Activated T-helper 1 cell treated with anti-CD3 and anti-CD28 coated beads, Interleukin-2, amount 50 U/mL, for 16 hours (primary cell): ENCODE measurements at places on chromosomes 2 and 18.

DNA sequence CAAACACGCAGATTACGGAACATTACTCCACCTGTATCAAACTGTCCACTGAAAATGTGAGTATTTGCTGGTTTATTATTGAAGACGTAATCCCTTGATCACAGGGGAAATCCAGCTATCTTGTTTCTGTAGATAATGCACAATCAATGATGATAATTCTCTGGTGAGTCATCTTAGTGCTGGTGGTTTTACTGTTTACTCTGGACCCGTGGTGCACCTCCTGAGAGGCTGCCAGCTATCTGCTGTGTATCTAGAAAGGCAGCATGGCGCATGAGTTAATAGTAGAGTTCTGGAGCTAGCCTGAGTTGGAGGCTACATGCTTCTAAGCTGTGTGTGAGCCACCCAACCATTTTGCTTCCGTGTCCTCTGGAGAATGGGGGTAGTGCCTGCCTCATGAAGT lies 6.5 kb downstream of the NCAPH start:
- no peak for DNase-seq

GRCh38 chr2:229237270-229237669 lies 33.8 kb downstream of the PID1 start:
- DNase-seq: no peak

GRCh38 chr2:182816866-182817265 lies 49.6 kb downstream of the FRZB start:
- DNase-seq: no peak

DNA sequence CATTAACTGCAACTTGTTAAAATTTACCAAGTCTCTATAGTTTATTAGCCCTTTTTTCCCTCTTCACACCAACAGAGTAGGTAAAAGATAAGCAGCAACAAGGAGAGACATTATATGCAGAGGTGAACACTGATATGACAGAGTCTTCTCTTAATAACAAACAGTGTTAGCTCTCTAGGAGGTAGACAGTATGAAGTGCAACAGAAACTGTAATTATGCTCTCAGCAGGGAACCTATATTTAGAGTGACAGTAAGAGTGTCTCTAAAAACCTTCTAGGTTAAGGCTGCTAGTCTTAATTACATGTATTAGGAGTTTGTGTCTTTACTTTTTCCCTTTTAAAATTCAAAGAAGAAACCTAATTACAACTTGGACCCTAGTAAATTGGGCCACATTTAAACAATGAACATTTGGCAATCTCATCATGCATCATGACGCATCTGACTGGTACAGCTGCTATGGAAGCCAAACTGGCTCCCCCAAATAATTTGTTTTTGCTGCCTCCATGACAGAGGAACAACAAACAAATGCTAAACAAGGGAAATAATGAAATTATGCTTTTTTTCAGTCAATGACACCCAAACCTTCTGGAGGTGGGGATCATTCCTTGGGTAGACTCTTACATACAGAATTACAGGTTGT lies 69.9 kb upstream of the MMADHC start:
- DNase-seq: no peak

- DNase-seq: peak; percentile 38
These were observed 30.4 kb upstream of the MGAT4A start for GRCh38 chr2:98761267-98761781.

DNA sequence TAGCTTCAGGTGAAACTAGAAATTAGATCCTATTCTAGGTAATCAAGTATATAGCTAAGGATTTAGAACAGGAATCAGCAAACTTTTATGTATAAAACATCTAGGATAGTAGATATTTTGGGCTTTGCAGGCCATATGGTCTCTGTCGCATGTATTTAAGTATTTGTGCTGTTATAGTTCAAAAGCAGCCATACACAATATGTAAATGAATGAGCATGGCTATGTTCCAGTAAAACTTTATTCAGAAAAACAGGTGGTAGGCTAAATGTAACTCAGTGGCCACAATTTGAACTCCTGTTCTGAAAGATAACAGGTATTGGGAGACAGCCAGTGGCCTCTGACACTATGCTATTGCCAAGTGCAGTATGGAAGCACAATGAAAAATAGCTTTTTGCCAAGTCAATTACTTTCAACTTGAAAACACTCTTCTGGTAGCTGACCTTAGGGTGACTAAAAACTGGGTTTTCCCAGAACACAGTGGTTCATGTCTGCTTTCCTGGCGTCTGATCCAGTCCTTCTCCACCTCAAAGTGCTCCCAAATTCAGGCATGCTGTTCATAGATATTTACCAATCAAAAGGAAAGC lies 304.7 kb upstream of the SYT4 start:
- no peak for DNase-seq

GRCh38 chr2:17199741-17200140 lies 318.5 kb downstream of the RAD51AP2 start:
- DNase-seq: no peak

DNA sequence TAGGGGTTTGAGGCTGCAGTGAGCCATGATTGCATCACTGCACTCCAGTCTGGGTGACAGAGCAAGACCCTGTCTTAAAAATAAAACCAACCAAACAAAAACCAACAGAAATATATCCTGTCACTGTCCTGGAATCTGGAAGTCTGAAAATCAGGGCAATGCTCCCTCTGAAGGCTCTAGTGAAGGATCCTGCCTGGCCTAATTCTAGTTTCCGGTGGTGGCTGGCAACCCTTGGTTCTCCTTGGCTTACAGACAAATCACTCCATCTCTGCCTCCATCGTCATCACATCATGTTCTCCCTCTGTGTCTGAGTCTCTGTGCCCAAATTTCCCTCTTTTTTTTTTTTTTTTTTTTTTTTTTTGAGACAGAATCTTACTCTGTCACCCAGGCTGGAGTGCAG lies 15.9 kb upstream of the VPS4B start:
- no peak for DNase-seq

GRCh38 chr2:113390124-113390849 lies 47.2 kb upstream of the ZNG1B start:
- DNase-seq: peak; percentile 21

- no peak for DNase-seq
These were observed 143.4 kb upstream of the CYP26B1 start for GRCh38 chr2:72291059-72291458.

GRCh38 chr2:191661097-191661924 lies 16.6 kb upstream of the NABP1 start:
- no peak for DNase-seq

DNA sequence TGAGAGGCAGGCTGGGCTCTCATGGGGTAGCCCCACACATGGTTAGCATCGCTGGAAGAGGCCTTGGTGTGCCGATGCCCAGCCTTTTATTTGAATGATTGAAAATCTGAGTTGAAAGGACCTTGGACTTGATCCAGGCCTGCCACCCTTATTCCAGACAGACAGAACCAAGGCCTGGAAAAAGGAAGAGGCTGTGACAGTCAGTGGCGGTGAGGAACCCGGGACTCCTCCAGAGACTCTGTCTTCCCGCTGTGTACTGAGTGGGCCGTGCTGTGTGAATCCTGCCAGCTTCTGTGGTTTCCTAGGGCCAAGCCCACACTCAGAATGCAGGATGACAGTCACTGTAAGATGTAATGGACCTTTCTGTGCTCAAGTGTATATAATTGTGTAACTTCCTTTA lies 218.5 kb downstream of the LDLRAD4 start:
- DNase-seq: no peak

- DNase-seq: no peak
These were observed 55.7 kb upstream of the PKDCC start for GRCh38 chr2:41992056-41992642.

- DNase-seq: no peak
These were observed 557.3 kb upstream of the ZNF804A start for GRCh38 chr2:184041077-184041476.

DNA sequence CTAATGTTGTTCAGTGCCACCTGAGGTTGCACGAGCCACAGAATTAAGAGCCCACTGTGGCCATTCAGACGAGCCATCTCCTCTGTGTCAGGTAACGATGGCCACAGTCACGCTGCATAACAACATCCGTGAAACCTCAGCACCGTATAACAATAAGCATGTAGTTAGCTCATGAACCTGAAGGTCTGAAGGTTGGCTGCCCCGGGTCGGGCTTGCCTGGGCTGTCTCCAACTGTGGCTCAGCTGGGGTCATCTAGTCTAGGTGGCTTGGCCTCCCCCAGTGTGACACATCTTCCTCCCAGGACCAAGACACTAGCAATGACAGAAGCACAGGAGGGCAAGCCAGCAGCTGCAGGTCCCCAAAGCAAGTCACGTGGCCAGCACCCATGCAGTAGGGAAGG lies 258.0 kb downstream of the GLI2 start:
- no peak for DNase-seq

- no peak for DNase-seq
These were observed 38.3 kb downstream of the LRRFIP1 start for GRCh38 chr2:237665713-237666143.

DNA sequence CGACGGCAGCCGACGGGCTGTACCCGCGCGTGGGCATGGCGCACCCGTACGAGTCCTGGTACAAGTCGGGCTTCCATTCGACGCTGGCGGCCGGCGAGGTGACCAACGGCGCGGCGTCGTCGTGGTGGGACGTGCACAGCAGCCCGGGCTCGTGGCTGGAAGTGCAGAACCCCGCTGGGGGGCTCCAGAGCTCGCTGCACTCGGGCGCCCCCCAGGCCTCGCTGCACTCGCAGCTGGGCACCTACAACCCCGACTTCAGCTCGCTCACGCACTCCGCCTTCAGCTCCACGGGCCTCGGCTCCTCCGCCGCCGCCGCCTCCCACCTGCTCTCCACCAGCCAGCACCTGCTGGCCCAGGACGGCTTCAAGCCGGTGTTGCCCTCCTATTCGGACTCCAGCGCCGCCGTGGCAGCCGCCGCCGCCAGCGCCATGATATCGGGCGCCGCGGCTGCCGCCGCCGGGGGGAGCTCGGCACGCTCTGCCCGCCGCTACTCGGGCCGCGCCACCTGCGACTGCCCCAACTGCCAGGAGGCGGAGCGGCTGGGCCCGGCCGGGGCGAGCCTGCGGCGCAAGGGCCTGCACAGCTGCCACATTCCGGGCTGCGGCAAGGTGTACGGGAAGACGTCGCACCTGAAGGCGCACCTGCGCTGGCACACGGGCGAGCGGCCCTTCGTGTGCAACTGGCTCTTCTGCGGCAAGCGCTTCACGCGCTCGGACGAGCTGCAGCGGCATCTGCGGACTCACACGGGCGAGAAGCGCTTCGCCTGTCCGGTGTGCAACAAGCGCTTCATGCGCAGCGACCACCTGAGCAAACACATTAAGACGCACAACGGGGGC lies 2.0 kb downstream of the SP9 start:
- DNase-seq: no peak

- DNase-seq: no peak
These were observed 683.0 kb downstream of the SLC4A3 start for GRCh38 chr2:220310451-220310861.

DNA sequence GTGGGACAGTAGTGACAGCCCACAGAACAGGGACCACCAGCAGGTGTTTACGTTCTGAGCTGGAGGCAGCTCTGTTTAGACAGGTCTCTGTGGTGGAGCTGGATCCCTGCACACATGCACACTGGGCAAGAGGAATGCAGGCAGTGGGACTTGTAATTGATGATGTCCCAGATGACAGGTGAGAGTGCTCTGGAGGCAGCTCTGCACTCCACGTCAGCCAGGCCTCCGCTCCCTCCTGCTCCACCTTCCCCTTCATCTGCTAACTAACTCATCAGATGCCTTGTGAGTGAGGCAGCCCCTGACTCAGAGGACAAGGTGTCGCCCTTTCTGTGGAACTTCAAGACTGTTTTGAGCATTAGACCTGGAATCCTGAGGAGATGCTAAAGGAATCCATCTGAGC lies 53.2 kb downstream of the SH3YL1 start:
- no peak for DNase-seq

GRCh38 chr2:20491739-20492531 lies 45.1 kb downstream of the RHOB start:
- DNase-seq: no peak

DNA sequence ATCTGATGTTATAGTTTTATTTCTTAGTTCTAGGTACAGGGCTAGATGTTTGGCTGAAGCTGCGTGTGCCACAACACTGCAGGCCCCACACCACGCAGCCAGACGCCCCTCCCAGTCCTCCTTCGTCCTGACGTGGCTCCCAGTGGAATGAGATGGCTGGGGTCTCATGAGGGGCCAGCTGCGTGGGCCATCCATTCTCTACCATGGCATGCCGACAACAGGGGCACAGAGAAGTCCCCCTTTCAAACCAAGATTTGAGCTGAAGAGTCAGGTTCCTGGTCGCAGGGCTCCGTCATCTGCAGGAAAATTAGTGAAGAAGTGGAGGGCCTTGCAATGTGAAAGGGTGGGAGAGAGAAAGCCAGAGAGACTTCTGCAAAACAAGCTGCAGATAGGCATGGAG lies 64.5 kb downstream of the PARD6G start:
- no peak for DNase-seq

DNA sequence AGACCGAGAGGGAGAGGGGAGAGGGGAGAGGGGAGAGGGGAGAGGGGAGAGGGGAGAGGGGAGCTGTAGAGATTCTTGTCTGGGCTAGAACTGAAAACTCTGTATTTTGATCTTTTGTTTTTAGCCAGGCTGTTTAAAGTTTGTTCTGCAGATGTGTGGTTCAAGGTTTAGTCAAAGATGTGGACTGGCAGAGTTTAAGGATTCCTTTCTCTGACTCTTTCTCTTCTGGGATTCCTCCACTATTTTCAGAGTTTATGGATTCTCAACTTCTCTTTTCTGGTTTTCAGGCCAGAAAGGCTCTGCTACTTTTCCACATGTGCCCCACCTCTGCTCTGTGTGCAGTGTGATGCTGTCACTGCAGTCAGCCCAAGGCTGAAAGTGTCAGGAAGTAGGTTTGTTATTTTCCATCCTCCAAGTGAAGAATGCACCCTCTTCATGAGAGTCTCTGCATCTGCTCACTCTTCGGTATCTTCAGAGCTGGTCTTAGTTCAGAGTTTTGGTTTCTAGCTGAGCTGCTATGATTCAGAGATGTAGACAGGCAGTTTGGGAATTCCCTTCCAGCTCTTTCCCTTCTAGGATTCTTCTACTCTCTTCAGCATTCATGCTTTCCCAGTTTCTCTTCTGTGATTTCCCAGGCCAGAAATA lies 130.9 kb upstream of the SMAD7 start:
- no peak for DNase-seq

- DNase-seq: no peak
These were observed 721.9 kb upstream of the ACVR2A start for GRCh38 chr2:147122944-147123343.

- DNase-seq: no peak
These were observed 27.5 kb downstream of the LPIN1 start for GRCh38 chr2:11773747-11774525.

- DNase-seq: no peak
These were observed at the start of gene MALL for GRCh38 chr2:110115291-110116032. MALL (minus strand) TSS chr2:110115822; CDS start chr2:110115792, 30 bp downstream.
